ENCODE measurements at places on chromosomes 1 and 21.

DNA sequence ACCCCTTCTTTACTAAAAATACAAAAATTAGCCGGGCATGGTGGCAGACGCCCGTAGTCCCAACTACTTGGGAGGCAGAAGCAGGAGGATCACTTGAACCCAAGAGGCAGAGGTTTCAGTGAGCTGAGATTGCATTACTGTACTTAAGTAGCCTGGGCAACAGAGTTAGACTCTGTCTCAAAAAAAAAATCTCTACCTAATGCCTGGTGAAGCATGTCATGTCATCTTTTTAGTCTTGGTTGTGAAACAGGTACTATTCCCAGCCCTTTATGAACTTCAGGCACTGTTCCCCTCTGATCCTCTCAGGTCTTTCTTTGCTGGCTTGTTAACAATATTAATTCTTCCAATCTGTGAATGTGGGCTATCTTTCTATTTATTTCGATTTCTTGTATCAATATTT is 22.1 kb downstream of the PRRC2C start:
- no peak for DNase-seq

- DNase-seq: no peak
These were observed 73.2 kb downstream of the MAN1C1 start for GRCh38 chr1:25689686-25690381.

GRCh38 chr1:42941640-42942330 is 16.9 kb downstream of the SLC2A1 start:
- peak; percentile 81 for DNase-seq

GRCh38 chr1:188188317-188188716 is 1359.6 kb downstream of the PLA2G4A start:
- DNase-seq: no peak

- no peak for DNase-seq
These were observed 5.8 kb downstream of the CLEC20A start for GRCh38 chr1:178490967-178491366.

DNA sequence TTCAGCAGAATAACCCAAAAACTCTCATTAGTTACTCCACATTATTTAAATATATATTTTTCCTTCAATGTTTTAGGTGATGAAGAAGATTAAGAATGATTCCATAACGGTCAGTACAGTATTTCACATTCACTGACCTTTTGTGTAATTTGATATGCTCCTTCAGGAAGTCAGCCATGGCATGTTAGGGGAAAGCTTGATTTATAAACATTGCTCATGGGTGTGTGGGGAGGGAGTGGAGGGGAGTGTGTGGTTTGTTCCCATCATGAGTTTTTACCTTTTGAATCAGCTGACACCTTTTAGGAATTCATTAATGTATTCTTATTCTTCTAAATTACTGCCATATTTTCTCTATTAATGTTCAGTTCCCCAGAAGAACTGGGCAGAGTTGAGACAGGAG is 240.2 kb downstream of the ATG4C start:
- DNase-seq: no peak

DNA sequence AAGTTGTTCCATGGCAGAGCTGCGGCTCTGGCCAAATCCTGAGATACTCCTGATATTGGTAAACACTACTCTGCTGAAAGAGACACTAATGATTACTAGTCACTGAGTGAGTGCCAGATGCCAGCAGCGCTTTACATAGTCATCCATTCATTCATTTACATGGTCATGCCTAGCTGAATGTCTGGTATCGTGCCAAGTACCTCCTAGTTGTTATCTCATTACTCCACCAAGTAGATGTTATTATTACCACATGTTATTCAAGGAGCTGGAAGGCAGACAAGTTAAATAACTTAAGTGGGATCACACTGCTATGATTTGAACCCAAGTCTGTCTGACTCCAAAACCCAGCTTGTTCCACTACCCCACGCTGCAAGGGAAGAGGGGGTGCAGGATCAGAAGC is 4.7 kb downstream of the OLFML2B start:
- no peak for DNase-seq

GRCh38 chr1:50208315-50208714 is 99.6 kb downstream of the ELAVL4 start:
- no peak for DNase-seq

DNA sequence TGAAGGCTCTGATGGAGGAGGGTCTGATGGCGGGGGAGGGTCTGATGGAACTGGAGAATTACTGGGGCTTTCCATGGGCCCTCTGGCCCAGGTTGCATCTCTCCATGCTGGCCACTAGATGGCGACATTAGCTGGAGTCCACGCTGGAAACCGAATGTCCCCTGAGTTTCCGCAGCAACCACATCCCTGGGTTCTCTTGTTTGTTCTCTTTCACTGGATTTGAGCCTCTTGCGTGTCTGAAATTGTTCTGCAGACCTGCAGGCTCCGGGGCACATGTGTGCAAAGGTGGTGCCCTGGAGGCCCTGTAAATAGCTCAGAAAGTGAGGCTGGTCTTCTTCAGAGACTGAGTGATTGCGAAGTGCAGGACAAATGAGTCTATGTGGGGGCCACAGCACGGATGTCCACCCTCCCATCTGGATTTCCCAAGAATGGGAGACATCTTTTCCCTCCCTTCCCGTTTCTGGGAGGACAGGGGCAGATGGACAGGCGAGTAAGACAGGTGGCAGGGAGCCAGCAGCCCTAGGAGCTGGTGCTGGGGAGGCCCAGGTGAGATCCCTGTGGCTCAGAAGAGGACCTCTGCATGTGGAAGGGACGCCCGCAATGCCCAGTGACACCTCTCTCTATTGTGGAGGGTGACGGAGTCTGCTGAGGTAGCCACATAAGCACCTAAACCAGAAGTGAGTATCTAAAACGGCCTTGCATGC is 73.2 kb upstream of the ABCG1 start:
- peak; percentile 54 for DNase-seq

- no peak for DNase-seq
These were observed 122.3 kb upstream of the ADAR start for GRCh38 chr1:154730259-154730658.

GRCh38 chr1:234164098-234164709 is 209.1 kb upstream of the COA6 start:
- no peak for DNase-seq

GRCh38 chr1:81827942-81828341 is 27.2 kb downstream of the ADGRL2 start:
- no peak for DNase-seq

DNA sequence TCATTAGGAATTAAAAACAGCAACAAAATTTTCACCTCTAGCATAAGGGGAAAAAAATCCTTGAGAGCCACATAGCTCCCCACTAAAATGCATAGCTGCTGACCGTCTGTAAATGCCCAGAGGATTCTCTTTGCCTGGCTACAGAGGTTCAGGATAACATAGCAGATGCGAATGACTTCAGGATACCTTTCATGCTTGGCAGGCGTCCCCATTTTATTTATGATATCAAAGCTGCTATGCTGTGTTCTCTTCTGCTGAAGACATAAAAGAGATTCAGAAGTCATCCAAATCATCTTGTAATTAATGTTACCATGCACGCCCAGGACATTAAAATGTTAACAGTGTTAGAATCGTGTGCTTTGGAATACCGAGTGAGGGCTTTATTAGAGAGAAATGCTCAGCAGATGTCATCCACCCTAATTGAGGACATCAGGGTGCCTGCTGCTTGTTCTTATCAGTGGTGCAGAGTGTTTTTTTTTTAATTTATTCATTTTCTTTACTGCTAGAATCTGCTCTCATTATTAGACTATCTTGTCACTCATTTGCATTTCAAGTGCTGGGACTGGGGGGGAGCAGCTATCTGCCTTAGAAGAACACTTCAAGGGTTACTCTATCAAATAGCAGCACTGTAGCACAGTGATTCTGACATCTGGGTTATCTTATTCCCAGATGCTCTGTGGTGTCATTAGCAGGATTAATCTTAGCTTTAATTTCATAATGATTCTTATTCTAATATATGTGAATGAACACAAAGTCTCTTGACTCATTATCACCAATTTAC is 139.5 kb downstream of the ZNF326 start:
- no peak for DNase-seq

DNA sequence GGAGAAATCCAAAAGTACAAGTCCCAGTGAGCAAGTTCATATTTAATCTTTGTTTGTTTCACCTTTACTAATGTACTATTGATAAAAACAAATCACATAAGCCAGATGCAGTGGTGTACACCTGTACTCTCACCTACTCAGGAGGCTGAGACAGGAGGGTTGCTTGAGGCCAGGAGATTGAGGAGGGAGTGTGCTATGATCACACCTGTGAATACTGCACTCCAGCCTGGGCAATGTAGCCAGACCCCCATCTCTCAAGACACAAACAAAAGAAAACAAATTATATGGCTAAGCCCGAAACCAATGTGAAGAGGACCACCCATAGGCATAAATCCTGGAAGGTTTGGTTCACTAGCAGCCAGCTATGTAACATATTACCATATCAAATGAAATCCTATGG is 9.6 kb upstream of the USP24 start:
- no peak for DNase-seq

DNA sequence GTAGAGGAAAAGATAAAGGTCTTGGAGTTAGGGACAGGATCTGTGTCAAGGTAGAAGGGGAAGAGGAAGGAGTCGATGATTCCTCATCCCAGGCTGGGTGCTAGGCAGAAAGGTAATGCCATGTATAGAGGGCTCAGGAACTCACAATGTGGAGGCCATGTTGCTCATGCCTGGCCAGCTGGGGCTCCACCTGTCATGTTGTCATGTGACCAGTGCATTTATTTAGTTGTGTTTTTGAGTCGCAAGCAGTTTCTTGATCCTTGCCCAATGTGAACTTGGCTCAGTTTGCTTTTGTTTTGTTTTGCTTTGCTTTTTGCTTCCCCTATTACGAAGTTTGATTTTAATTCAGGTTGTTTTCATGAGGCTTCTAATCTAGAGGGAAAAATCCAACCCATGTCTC is 5.7 kb downstream of the CASQ2 start:
- DNase-seq: no peak

- DNase-seq: no peak
These were observed 96.1 kb downstream of the LRRC40 start for GRCh38 chr1:70109241-70109640.

DNA sequence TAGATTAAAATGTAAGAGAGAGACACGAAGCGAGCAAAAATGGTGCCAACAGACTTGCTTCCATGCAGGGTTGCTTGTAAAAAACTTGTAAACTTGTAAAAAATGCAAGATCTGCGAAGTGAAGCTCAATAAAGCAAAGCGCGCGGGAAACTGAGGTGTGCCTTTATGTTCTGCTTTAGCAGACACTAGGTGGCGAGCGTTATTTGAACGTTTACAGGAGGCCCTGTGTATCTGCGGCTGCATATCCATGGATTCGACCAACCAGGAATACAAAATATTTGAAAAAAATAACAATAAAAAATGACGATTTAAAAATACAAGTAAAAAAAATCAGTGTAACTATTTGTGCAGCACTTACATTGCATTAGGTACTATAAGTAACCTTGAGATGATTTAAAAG is 1.5 kb downstream of the UBE2G2 start:
- DNase-seq: no peak

DNA sequence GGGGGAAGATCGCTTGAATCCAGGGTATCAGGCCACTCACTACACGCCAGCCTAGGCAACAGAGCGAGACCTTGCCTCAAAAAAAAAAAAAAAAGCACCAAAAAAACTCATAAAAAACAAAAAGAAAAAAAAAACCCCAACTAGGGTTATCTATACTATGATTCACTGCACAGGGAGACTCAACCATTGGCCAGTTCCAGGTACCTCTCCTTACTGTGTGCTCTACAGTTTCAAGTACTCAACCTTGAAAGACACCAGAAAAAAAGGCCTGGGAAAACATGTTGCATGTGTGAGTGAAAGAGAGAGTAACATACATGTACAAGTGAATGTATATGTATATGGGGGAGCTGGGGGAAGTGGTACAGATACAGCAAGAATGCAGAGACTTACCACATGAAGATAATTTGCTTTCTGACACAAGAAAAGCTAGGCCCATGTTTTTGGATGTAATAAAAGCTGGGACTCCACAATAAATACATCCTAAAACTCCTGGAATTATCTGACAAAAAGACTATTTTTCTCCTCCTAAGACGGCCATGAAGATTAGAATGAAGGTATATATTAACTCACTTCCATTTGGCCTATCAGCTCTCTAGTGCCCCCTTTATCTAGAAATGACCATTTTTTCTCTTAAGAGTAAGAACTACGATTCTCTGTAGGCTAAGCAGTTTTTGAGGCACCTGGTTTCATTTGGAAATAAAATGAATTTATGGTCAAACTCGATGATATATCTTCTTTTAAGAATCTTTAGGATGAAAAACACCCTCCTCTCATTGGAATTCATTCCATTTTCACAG is 52.2 kb downstream of the SLC27A3 start:
- DNase-seq: no peak

DNA sequence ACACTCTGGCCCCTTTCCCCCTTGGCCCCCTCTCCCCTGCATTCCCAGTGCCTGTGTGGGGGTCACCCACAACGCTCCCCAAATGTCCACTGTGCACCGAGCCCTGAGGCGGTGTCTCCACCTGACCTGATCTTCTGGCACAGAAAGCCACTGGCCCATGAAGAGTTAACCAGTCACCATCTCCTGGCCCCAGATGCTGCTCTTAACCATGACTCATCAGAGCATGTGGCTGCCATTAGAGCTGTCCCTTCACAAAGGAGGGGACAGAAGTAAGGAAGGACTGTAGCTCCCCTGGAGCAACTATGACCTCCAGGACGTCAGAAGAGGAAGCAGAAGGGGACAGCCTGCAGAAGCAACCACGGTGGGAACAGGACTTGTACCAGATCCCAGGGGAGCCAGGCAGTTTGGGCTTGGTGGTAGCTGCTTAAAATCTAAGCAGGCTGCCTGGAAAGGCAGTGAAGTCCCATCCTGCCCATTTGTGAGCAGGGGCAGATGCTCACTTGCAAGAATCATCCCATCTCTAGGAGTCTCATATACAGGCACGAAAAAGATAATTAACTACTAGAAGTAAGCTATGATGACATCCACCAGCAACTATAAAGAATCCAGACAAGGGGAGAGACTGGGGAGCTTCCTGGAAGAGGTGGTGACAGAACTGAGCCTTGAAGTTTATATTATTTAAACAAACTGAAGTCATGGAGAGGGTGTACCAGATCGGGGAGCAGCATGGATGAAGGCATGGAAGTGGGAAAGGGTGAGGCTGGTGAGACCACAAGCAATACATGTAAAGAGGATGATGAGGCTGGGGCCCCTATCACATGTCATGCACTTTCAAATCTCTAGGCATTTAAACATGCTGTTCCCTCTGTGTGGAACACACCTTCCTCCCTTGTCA is 1.1 kb upstream of the TTC39A start:
- peak; percentile 49 for DNase-seq

- DNase-seq: no peak
These were observed 169.6 kb downstream of the DISC1 start for GRCh38 chr1:231796141-231796540.

Data from prostate gland (tissue), 2 donors.